ENCODE measurements at places on chromosomes 3 and 15.

DNA sequence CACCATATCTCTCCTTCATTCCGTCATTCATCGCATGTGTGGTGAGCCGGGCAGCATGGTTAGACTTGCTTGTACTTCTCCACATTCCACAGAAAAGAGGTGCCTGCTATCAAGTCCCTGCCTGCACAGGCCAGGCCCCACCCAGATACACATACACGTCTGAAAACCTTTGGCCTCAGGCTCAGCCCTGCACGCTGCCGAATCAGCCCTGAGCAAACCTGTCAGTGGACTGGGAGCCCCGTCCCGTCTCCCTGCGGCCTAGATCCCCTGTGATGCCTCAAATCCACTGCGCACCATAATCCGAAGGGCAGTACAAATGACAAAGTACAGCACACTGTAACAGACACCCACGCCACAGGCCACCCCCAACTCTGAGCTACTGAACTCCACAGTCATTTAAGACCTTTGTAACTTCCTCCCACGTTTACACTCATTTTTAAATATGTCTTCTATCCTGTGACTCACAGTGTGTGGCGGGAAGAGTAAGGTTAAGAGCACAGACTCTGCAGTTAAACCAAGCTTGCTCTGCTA, 67.1 kb downstream of the MB21D2 start:
- DNase-seq: no peak

GRCh38 chr15:63672369-63672768, 75.2 kb downstream of the FBXL22 start:
- DNase-seq: no peak

- no peak for DNase-seq
Observed at GRCh38 chr3:195010551-195011100, 260.3 kb downstream of the XXYLT1 start.

DNA sequence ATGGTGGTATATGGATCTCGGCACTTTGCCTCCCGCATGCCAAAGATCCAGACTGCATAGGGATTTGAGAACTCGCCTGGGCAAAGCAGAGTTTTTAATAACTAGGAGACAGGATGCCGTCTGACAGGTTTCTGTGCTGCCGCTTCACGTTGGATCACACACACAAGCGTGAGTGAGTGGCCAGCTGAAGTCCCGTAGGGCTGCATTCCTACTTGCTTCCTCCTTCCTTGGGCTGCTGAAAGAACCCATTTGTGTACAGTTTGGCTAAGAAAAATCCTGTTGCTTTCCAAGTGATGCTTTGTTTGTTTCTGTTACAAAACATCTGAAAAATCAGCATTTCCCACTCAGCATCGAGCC, 604.3 kb upstream of the CFAP20DC start:
- DNase-seq: no peak

Data from activated T-helper 1 cell treated with anti-CD3 and anti-CD28 coated beads, Interleukin-2, amount 50 U/mL, for 16 hours (primary cell).